ENCODE measurements at places on chromosomes 5 and 9. TPM values are rescaled to one million over a fixed set of nuclear protein-coding genes. Genes with fewer than 3 reads are reported as not detected.

The EXOC3 gene
- 75.1 TPM for total RNA-seq

DNA sequence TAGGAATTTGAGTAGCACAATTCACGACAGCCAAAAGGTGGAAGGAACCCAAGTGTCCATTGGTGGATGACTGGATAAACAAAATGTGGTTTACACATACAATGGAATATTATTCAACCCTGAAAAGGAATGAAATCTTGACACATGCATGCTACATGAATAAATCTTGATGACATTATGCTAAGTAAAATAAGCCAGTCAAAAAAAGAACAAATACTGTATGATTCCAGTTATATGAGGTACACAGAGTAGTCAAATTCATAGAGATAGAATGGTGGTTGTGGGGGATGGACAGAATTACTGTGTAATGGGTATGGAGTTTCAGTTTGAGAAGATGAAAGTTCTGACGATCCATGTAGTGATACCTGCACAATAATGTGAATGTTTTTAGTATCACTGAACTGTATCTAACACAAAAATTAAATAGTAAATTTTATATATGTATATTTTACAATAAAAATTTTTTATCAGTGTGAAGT lies 117.7 kb upstream of the GNA14 start:
- no peak for DNase-seq

GRCh38 chr9:130124085-130124860 lies 47.9 kb upstream of the NCS1 start:
- no peak for DNase-seq

DNA sequence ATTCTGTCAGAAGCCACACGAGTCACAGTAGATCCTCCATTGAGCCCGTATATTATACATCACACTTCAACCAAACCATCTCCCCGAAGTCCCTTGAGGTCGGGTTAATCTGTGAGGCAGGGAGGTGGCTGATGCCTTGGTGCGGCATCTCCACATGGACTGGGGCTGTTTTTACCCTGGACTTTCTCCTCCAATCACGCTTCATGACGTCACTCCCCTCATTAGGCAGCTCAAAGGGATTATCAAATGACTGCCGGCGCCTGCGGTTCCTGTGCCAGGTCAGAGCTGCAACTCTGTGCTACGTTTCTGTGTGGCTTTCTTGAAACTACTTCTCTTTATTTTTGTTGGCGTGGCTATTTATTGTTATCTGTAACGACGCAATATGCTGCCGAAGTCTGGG lies 53.7 kb downstream of the TMOD1 start:
- DNase-seq: no peak

GRCh38 chr9:18457510-18457909 lies 16.4 kb upstream of the ADAMTSL1 start:
- no peak for DNase-seq

The SLC25A2 gene
- total RNA-seq: 0.95 TPM

- DNase-seq: no peak
Observed at GRCh38 chr5:123964884-123965283, 452.9 kb downstream of the CSNK1G3 start.

- DNase-seq: no peak
Observed at GRCh38 chr9:137123468-137123837, 8.9 kb upstream of the DPP7 start.

The RNF208 gene
- 5.1 TPM for total RNA-seq

GRCh38 chr9:133844398-133844784 lies 106.2 kb upstream of the SARDH start:
- no peak for DNase-seq

GRCh38 chr5:13976867-13977830 lies 32.7 kb upstream of the DNAH5 start:
- DNase-seq: no peak

GRCh38 chr5:160749026-160749425 lies 103.0 kb downstream of the ATP10B start:
- no peak for DNase-seq

DNA sequence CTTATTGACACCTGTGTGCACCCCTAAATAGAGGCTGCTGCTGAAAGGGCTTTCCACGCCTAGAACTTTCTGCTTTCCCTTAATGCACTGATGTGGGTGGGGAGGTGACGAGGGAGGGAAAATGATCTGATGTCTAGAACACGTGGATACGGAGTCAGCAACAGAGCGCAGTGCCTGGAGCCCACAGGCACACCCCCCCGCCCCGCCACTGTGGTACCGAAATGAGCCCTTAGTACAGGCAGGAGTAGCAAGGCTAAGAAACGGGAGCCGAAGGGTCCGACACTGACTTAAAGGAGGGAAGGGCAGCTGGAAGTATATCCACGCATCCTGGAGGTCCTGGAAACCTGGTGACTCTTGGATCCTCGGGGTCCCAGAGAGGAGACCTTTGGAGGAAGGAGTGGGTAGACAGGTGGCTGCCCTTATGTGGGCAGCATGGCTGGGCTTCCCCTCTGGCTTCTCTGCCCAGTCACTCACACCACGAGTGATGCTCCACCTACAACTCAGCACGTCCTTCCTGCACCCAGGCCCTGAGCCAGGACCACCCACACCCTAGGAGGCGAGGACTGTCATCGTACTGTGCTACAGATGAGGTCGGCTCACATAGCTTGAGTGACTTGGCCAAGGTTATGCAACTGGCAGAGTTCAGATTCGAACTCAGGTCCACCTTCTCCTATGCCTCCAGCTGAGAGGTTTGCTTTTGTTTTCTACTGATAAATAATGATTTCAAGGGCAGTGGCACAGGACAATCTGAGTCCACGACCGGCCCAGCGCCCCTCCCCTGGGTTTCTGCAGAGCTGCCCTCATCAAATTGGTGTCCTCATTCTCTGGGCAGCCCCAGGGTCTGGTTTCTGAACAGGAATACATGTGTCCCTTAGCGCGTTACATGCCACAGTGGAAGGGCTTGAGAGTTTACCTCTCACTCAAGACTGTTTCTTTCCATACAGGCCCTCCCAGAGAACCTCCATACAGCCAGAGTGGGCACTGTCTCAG lies 4.7 kb upstream of the VAV2 start:
- no peak for DNase-seq

- DNase-seq: peak; percentile 56
Observed at GRCh38 chr5:32329395-32329834, 16.7 kb upstream of the MTMR12 start.

GRCh38 chr9:38046661-38047300 lies 22.2 kb downstream of the SHB start:
- no peak for DNase-seq

DNA sequence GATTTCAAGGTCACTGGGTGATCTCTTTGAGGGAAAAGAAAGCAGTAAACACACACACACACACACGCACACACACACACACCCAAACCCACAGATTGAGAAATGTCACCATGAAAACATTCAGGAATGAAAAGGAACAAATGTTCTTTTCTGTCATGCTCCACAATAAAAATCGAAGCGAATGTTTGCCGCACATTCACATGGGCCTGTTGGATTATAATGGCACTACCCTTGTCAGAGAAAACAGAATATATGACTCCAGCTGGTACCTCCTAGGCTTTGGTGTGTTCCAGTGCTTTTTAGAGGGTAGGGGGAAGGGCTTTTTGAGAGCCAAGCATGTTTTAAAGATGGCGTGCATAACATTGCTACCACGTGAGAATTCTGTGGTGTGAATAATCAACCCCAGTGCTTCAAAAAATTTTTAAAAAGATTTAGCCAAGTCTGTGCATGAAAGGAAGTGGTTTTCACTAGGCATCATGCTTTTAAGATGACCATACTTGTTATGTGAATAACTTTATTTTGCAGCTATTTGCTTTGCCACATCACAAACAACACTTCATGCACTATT lies 120.8 kb upstream of the ZNF608 start:
- no peak for DNase-seq

DNA sequence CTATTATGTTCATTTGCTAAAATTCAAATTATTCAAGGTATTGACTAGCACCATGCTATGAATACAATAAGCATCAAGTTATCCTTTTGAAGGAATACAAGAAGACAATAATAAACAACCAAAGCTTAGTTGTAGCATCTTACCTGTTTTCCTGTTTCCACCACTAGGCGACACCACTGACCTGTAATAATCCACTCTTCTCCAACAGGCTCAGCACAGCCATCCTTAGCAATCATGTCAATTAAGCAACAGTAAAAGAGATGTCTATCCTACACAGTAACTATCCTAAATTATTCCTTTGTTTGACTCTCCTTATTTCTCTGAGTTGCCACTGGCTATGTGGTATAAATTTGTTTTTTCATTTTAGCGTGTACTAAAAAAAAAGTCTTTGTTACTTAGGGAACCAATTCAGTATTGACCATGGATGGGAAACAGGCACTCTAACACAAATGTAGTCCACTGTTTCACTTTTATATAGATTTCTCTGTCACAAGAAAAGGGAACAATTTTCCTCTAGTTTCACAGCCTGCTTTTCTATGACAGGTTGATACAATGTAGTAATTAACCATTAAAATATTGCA lies 46.2 kb downstream of the PCA3 start:
- peak; percentile 50 for DNase-seq

The PCDHGA10 gene
- total RNA-seq: 5.3 TPM

DNA sequence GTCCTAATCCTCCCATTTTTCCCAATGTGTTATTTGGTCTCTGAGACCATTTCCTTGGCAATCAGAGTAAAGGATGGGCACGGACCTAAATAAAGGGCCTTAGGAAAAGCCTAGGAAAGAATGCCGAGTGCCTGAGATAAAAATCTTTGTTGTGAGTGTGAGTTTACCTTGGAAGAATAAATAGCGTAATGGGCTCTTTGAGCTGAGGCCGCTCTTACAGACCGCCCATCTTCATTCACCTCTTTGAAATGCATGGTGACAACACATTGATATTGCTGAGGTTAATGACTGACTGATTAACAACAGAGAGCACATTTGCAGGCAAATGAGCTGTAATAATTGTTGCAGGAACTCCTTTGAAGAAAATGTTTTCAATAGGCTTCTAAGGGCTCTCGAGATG lies 1967.1 kb upstream of the WWC1 start:
- DNase-seq: no peak

GRCh38 chr9:86788456-86788855 lies 158.8 kb downstream of the GAS1 start:
- DNase-seq: no peak

Measured in left colon (tissue), 2 donors.